ENCODE measurements at places on chromosomes 11 and 22. TPM values are rescaled to one million over a fixed set of nuclear protein-coding genes. Genes with fewer than 3 reads are reported as not detected.

Gene APOA4
- not detected for total RNA-seq

Gene CCDC188
- not detected for total RNA-seq

Gene MUC6
- total RNA-seq: 0.01 TPM

Gene P2RY2
- total RNA-seq: 8.9 TPM

Gene OR51E2
- not detected for total RNA-seq

Gene APOA1
- not detected for total RNA-seq

Gene FUT4
- 2.7 TPM for total RNA-seq

Gene NXPE1
- total RNA-seq: not detected

Gene CARD10
- 40.8 TPM for total RNA-seq

Gene TCN1
- total RNA-seq: 0.45 TPM

Gene SEPTIN3
- total RNA-seq: 1.2 TPM

Gene C1QTNF5
- total RNA-seq: not detected

Gene EFCAB6
- 0.36 TPM for total RNA-seq

Gene KCNK4
- 0.07 TPM for total RNA-seq

Gene MYO18B
- total RNA-seq: 0.02 TPM

Gene JOSD1
- total RNA-seq: 32.0 TPM

Gene OR2AG2
- not detected for total RNA-seq

Gene TMEM45B
- not detected for total RNA-seq

Gene SLN
- total RNA-seq: 0.45 TPM

Gene IL18
- total RNA-seq: 98.4 TPM

Gene WNT11
- 0.88 TPM for total RNA-seq

Gene FAM111A
- 9.9 TPM for total RNA-seq

Gene HEPHL1
- total RNA-seq: not detected

Gene NDUFC2
- 243 TPM for total RNA-seq

Gene MS4A12
- not detected for total RNA-seq

Gene C11orf86
- 43.6 TPM for total RNA-seq

Gene PAFAH1B2
- total RNA-seq: 33.9 TPM
